CD4-positive, alpha-beta T cell treated with Interleukin-6 for 4 hours (primary cell): ENCODE measurements at places on chromosomes 12 and 14.

DNA sequence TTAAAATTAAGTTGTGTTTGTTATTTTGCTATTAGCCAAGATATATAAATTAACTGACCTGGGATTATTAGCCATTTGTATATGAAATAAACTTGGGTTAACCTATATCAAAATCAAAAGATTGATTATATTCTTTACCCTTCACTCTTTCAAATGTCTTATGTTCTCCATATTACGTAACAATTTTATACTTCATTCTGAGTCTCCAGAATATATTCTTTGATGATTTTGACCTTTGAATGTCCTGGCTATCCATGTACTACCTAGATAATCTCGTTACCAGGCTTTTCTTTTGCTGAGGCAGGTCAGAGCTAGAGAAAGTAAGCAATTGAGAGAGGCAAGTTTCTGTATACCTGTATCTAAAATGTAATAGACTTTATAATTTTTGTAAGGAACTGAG lies 3.6 kb downstream of the PPM1A start:
- no peak for DNase-seq

DNA sequence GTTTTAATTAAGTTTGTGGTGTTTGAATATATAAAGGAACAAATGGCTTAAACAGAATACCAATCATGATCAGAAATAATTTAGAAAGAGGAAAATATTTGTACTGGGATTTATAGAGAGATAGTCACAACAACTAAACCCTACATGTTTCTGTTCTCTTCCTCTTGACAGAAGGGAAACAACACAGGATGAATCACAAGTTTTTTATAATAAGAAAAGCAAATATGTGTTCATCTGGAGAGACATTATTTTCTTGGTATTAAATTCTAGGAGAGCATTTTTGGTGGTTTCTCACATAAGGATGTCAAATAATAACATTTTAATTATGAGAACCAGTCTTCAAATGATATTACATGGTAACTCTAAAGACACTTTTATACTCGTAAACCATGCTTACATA lies 232.9 kb upstream of the PKP2 start:
- no peak for DNase-seq

- DNase-seq = no peak
Measured at GRCh38 chr12:31560516-31560915, 30.4 kb downstream of the DENND5B start.

DNA sequence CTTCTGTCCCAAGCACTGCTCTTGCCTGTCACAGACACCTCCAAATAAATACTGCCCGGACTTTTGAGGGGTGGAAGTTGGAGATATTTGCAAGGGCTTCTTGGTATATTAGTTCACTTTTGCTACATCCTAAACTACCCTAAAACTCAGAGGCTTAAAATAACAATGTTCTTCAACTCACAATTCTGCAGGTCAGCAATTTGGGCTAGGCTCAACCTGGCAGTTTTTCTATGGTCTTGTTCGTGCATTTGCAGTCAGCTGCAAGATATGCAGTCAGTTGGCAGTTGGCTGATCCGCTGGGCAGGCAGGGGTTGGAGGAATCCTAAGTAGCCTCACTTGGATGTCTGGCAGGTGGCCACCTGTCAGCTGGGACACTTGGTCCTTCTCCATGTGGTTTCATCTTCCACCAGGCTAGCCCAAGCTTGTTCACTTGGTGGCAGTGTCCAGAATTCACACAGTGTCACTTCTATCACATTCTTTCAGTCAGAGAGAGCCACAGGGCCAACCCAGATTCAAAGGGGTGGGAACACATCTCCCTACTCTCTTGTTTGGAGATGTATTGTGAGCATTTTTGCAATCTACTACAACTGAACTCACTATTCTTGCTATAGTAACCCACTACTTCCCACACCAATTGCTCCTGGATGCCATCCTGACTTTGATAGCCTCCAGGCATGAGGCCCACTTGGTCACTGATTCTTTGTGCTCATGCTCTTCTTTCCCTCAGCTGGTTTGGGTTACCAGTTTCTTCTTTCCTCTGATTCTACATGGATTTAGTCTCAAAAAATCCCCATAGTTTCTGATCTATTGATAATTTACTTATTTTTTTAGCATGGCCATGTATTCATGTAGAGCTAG lies 27.8 kb upstream of the CAPRIN2 start:
- DNase-seq = no peak

DNA sequence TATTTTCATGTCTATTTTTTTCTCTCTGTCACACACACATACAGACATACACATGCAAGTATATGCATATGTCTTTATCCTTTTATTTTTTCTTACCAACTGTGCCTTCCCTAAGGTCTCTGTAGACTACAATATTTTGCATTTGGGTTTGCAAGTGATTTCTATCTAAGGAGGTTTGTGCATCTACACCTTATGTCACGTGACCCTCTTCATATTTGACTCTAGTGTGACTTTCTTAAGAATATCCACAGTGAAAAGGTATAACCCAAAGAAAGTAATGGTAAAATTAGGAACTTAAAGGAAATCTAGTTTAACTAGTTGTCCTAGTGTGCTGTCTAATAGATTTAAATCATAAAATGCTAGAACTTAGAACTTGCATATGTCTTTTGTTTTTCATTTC lies 298.8 kb upstream of the LRIG3 start:
- DNase-seq = no peak

DNA sequence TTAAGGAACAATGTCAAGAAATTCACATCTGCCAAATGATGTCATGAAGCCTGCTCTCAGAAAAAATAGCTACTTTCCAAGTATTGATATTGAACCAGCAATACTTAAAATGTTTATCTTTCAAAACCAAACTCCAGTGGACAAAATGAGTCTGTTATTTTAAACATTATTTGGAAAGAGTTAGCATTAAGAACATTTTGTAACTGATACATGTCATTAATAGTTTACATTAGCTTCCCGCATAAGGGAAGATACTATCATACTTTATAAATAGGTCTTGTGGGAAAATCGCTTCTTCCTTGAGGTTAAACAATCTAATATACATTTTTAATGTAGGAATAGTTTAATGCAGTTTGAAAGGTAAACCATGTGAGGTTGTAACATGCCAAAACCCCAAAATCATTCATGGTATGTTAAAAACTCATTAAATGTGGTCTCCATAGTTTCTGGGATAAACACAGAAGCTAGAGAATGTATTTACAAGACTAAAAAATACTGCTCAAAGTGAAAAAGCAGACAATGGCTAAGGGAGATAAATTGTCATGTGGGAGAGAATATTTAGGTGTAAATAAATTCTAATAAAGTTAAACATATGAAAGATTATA lies 73.4 kb upstream of the ATP2B1 start:
- DNase-seq = no peak

DNA sequence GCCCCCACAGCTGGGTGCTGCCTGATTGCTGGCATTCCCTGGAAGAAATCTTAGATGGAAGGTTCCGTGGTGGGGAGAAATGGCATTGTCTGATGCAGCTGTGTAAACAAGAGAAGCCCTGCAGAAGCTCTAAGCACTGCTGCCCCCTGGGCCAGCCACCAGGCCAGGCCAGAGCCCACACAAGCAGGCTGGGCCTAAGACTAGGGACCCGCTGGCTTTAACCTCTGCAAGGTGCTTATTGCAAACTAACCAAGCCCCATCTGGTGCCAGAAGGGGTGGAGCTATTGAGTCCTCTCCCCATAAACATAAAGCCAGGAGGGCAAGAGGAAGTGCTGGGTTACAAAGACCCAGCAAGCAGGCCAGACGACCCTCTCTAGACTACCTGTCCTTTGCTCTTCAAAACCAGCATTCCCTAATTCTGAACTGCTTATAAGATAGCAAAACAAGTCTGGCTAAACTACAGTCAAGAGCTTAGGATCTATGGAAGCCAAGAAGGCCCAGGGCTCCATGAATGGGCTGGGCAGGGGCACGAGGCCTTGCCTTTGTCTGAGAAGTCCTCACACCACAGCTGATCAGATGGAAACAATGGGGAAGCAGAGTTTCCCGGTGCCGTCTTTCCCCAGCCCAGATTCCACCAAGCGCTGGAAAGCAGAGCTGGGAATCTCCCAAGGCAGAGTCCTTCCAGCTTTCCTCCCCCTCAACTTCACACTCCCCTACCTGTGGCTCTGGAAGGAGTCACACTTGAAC lies 28.8 kb downstream of the P2RX4 start:
- no peak for DNase-seq

DNA sequence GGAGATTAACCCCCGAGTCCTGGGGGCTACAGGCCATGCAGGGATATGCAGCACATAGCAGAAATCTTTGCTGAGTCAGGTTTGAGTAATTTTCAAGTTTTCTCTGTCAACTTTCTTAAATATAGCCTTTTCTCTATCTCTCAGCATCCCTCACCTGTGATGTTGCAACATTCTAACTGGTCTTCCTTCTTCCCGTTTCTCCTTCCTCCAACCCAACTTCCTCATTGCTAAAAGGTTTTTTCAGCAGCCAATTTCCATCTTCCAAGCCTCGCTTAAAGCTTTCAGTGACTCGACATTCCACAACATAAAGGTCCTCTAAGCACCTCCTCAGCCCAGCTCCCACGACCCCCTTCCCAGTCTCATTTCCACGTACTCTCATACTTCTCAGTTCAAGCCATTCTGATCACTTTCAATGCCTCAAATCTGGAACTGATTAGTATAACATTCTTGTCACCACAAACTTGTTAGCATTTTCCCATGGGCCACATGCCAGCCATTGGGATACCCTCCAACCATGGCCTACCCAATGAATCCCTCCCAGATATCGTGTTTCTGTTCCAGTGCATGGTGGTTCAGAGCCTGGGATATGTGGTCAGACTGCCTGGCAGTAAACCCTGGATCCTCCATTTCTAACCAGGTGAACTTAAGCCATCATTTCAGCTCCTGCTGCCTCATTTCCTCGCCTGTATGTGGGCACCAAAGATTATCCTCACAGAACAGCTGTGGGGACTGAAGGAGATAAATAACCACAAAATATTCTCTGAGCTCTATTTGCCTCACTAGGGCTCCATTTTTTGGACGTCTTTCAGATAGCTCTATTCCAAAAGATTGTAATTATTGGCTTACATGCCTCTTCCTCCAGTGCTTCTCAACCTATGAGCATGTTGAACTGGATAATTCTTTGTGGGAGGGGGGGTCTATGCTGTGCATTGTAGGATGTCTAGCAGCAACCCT lies 65.8 kb downstream of the KCNK10 start:
- DNase-seq = no peak

DNA sequence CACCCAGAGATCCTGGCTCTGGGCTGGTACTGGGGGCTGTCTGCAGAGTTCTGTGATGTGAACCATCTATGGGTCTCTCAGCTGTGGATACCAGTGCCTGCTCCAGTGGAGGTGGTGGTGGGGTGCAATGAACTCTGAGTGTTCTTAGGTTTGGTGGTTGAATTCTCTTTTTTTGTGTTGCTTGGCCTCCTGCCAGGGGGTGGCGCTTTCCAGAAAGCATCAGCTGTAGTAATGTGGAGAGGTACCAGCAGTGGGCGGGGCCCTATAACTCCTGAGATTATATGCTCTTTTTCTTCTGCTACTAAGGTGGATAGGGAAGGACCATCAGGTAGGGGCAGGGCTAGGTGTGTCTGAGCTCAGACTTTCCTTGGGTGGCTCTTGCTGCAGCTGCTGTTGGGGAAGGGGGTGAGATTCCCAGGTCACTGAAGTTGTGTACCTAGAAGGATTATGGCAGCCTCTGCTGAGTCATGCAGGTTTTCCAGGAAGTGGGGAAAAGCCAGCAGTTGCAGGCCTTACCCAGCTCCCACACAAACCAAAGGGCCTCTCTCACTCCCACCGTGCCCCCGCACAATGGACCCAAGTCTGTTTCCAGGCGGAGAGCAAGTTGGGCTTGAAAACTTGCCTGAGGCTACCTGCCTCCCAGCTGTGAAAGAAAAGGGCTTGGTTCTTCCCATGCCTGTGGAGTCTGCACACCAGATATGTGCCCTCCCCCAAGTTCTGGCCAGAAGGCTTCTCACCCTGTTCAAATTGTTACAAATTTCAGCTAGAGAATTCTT lies 18.6 kb downstream of the CCER1 start:
- DNase-seq = no peak

- peak; percentile 26 for DNase-seq
Measured at GRCh38 chr14:65412856-65413738, 567 bp downstream of the FUT8 start.

DNA sequence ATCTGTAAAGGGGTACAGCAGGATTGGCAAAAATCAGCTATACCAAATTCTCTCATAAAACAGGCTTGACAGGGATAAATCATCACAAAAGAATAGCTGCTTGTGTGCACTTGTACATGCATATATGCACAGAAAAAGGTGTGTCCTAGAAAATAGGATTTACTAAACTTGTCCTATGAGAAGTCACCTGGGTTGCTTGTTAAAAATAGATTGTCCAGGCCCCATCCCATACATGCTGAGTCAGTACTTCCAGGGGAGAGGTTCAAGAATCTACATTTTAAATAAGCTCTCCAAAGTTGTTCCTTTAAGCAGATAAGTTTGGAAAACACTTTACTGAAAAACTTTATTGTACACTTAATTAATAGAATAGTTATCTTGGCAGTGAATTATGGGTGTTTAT lies 123.1 kb downstream of the ANO6 start:
- DNase-seq = no peak

DNA sequence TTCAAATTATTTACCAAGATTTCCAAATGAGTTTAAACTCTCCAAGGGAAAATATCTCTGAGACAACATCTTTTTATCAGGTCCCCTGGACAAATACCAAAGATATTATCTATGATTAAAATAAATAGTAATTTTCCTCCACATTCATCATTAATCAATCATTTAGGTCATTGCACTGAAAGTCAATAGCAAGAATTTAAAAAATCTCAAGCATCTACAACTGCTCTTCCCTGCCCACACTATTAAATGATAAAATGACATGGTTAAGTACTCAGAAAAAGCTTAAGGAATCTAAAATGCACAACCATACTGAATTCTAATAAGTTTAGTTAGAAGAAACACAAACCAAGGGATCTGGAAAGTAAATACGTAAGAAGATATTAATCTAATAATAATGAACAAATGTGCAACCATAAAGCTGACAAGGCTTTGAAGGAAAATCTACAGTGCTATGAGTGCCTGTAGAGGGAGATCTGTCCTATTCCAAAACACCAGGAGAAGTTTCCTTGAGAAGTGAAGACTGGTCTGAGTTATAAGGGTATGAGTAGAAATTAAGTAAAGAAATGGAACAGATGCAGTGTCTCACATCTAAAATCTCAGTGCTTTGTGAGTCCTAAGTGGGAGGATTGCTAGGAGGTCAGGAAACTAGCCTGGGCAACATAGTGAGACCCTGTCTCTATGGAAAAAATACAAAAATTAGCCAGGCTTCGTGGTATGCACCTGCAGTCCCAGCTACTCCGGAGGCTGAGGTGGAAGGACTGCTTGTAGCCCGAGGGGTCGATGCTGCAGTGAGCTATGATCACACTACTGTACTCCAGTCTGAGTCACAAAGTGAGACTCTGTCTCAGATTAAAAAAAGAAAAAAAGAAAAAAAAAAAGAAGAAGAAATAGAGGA lies 19.2 kb downstream of the INTS13 start:
- no peak for DNase-seq

DNA sequence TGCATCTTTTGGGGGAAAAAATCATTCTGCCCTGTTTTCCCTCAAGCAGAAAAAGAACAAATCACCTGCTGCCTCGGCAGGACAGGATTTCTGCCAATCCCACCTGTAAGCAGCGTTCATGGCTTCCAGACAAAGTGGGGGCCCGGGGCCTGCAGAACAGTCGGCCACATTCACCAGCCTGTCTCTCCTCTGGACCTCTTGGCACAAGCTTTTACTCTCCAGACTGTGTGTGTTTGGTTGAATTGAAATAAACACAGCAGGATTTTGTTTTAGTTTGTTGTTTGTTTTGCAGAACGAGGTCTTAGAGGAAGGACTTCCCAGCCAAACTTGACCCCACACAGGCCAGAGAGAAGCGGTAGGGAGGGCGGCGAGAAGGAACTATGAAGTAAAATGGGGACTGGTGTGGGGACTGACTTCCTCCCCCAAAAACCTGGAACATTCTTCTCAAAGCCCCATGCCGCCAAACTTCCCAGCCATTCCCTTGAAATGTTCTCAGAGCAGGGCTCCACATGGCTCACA lies 41.7 kb upstream of the FOS start:
- no peak for DNase-seq
